Transverse colon (tissue), 4 donors: ENCODE measurements at places on chromosomes 6 and 20. TPM values are rescaled to one million over a fixed set of nuclear protein-coding genes. Genes with fewer than 3 reads are reported as not detected.

DNA sequence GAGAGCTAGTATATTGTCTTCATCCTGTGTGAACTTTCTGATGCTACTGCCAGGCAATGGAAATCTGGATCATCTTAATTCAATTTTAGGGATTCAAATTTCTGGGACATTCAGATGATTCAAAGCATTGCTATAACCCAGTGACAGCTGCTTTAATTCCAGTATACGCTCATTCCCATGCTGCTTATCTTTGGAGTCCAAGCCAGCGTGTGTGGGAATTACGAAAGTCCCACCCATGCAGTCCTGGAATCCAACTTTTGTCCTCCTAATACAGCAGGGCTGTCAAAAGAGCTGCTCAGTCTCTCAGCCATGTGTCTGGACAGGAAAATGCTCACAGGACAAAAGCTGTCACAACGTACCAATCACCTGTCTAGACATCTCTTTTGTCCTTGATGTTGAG is 219.8 kb downstream of the LAMA2 start:
- H3K4me3 ChIP-seq, result no peak overlapping the region
- no peaks in the 10 kb centered on the region for H3K4me1 ChIP-seq

- H3K4me1 ChIP-seq, result no peaks in the 10 kb centered on the region
- no peak overlapping the region for H3K27ac ChIP-seq
- H3K4me3 ChIP-seq, result no peak overlapping the region
- no peaks in the 10 kb centered on the region for H3K36me3 ChIP-seq
- H3K27me3 ChIP-seq, result peaks cover 11% of the 10 kb centered on the region
Measured at GRCh38 chr6:63764318-63764916, 128.8 kb downstream of the PHF3 start.

DNA sequence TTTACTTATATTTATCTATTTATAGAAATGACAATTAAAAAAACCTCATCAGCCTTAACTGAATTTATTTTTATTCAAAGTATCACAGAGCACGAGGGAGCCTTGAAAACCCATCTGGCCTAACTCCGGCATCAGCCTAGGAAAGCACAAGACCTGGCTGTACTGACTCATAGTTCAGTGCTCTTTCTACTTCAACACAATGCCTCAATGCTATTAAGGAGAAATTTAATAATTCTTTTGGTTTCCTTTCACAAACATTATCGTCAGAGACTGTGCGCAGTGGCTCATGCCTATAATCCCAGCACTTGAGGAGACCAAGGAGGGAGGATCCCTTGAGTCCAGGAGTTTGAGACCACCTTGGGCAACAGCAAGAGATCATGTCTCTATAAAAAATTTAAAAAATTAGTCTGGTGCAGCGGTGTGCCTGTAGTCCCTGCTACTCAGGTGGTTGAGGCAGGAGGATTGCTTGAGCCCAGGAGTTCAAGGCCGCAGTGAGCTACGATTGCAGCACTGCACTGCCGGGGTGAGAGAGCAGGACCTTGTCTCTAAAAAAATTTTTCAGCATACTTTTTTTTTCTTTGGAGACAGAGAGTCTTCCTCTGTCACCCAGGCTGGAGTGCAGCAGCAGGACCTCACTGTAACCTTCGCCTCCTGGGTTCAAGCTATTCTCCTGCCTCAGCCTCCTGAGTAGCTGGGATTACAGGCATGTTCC is 1.9 kb upstream of the SASH1 start:
- H3K36me3 ChIP-seq, result no peaks in the 10 kb centered on the region
- H3K27me3 ChIP-seq, result no peaks in the 10 kb centered on the region
- H3K27ac ChIP-seq, result no peak overlapping the region
- no peak overlapping the region for H3K4me3 ChIP-seq
- no peak for DNase-seq
- H3K4me1 ChIP-seq, result peaks cover 16% of the 10 kb centered on the region

GRCh38 chr6:28488916-28489365 is 26.7 kb downstream of the GPX6 start:
- DNase-seq, result no peak
- no peak overlapping the region for H3K27ac ChIP-seq
- H3K36me3 ChIP-seq, result no peaks in the 10 kb centered on the region
- H3K4me3 ChIP-seq, result no peak overlapping the region
- H3K4me1 ChIP-seq, result peaks cover 7% of the 10 kb centered on the region
- peaks cover 74% of the 10 kb centered on the region for H3K27me3 ChIP-seq

DNA sequence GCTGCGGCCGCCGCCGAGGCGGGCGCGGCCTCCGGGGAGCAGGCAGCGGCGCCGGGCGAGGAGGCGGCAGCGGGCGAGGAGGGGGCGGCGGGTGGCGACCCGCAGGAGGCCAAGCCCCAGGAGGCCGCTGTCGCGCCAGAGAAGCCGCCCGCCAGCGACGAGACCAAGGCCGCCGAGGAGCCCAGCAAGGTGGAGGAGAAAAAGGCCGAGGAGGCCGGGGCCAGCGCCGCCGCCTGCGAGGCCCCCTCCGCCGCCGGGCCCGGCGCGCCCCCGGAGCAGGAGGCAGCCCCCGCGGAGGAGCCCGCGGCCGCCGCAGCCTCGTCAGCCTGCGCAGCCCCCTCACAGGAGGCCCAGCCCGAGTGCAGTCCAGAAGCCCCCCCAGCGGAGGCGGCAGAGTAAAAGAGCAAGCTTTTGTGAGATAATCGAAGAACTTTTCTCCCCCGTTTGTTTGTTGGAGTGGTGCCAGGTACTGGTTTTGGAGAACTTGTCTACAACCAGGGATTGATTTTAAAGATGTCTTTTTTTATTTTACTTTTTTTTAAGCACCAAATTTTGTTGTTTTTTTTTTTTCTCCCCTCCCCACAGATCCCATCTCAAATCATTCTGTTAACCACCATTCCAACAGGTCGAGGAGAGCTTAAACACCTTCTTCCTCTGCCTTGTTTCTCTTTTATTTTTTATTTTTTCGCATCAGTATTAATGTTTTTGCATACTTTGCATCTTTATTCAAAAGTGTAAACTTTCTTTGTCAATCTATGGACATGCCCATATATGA is 3.2 kb downstream of the MARCKS start:
- peaks cover 19% of the 10 kb centered on the region for H3K4me1 ChIP-seq
- H3K27ac ChIP-seq, result peak overlapping the region; percentile 97
- peak overlapping the region; percentile 75 for H3K4me3 ChIP-seq
- H3K36me3 ChIP-seq, result no peaks in the 10 kb centered on the region
- peak; percentile 28 for DNase-seq

DNA sequence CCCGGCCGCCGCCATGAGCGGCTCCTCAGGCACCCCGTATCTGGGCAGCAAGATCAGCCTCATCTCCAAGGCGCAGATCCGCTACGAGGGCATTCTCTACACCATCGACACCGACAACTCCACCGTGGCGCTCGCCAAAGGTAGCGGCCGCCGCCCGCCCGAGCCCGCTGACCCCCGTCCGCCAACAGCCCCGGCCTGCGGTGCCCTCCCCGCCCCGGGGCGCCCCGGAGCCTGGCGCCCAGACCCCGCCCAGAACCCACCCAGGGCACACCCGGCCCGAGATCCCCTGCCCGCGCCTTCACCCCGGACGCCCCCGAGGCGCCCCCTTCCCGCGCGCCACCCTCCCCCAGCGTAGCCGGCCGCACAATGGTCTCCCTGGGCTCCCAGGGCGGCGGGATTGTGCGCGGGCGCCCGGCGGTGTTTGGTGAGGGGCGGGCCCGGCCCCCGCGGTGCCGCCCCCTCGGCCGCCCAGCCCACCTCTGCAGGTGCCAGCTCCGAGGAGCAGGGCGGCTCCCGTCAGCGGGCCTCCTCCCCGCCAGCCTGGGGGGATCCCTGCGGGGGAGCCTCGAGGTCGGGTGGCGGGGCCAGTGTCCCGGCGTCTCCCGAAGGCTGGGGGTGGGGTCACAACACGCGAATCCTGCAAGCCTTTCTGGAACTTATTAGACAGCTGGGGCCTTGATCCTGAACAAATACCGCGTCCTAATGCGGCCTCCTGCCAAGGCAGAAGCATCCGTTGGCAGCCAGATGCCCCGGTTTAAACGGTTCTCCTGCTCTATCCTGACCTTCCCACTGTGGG is 577 bp downstream of the LSM14B start:
- DNase-seq, result peak; percentile 64
- H3K4me1 ChIP-seq, result peaks cover 25% of the 10 kb centered on the region
- peak overlapping the region; percentile 91 for H3K27ac ChIP-seq
- H3K27me3 ChIP-seq, result no peaks in the 10 kb centered on the region

- H3K27ac ChIP-seq, result no peak overlapping the region
- H3K27me3 ChIP-seq, result no peaks in the 10 kb centered on the region
- DNase-seq, result no peak
- no peaks in the 10 kb centered on the region for H3K4me1 ChIP-seq
- no peak overlapping the region for H3K4me3 ChIP-seq
- H3K36me3 ChIP-seq, result no peaks in the 10 kb centered on the region
Measured at GRCh38 chr6:46773201-46773855, 19.9 kb upstream of the MEP1A start.

CDH26 gene
- total RNA-seq, result 1.9 TPM

DNA sequence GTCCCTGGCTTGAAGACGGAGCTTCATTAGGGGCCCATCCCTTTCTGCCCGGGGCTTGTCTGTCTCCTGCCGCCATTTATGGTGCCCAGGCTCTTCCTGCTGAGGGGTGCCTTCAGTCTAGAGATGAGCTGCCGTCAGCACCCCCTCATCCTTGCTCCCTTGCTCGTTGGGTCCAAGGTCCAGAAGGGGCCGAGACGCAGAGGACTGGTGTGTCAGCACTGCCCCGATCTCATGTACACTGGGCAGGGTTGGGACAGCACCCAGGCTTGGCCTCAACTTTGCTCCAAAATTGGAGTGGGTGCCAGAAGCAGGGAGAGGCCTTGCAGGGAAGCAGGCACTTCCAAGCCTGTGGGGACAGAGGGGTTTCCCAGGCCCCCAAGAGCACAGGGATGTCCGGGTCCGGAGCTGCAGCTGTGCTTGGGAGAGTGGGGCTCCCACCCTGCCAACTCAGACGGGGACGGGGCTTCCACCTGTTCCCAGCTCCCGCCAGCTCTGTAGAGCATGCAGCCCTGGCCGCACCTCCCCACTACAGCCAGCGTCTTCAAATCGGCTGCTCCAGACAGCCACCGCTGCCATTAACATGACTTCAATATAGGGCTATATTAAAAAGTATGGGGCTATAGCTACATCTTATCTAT is 488.8 kb downstream of the TENT5A start:
- DNase-seq, result no peak
- H3K4me3 ChIP-seq, result no peak overlapping the region

DNA sequence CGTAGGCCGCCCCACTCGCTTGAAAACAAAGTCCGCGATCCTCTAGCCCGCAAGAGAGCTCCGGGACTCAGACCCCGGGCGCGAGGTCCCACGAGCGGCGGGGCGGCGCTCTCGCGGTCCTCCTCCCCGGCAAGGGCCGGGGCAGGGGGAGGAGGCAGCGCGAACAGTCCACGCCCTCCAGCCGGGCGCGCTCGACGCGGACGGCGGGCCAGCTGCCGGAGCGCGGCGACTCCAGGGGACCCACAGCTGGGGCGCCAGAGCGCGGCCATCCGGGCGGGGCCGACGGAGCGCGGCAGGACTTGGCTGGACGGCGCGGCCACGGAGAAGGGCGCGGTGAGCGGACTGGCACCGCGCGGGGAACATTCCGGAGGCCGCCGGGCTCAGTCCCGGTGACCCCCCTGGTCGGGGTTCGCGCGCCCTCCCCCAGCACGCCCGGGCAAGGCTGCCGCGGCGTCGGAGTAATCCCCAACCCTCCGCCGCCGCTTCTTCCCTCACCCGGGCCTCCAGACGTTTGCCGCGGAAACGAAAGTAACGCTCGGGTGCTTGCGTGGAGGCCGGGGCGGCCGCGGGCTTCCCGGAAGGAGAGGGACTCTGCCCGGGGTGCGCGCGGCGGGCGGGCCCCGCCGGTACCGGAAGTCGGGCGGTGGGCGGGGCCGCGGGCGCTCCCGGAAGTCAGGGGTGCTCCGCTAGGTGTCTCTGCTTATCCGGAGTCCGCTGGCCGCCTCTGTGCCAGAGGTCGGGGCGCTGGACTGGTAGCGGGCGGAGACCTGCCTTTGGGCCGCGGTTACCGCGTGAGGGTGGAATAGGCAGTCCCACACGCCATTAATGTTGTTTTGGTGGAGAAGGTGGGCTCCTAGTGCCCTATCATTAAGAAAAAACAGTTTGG is at the start of gene RIPK1:
TSS of gene RIPK1 (plus strand) at position 166 of the 886 bp plus-strand sequence. CDS start 8,330 bp downstream, outside the sequence.
- peak within 1 kb of the TSS; percentile 89 for H3K4me3 ChIP-seq
- H3K27me3 ChIP-seq, result no peaks in the 10 kb centered on the region
- H3K27ac ChIP-seq, result peak within 1 kb of the TSS; percentile 100
- DNase-seq, result peak; percentile 97

SLC22A23 gene
- total RNA-seq, result 96.1 TPM

- no peaks in the 10 kb centered on the region for H3K36me3 ChIP-seq
- no peak overlapping the region for H3K27ac ChIP-seq
- no peak overlapping the region for H3K4me3 ChIP-seq
- H3K27me3 ChIP-seq, result peaks cover 3% of the 10 kb centered on the region
Measured at GRCh38 chr6:29466241-29466640, 9.3 kb downstream of the OR2H1 start.

HLA-DQB2 gene
- total RNA-seq, result not detected

ADGRF1 gene
- 0.64 TPM for total RNA-seq

ACAT2 gene
- total RNA-seq, result 8.2 TPM

DNA sequence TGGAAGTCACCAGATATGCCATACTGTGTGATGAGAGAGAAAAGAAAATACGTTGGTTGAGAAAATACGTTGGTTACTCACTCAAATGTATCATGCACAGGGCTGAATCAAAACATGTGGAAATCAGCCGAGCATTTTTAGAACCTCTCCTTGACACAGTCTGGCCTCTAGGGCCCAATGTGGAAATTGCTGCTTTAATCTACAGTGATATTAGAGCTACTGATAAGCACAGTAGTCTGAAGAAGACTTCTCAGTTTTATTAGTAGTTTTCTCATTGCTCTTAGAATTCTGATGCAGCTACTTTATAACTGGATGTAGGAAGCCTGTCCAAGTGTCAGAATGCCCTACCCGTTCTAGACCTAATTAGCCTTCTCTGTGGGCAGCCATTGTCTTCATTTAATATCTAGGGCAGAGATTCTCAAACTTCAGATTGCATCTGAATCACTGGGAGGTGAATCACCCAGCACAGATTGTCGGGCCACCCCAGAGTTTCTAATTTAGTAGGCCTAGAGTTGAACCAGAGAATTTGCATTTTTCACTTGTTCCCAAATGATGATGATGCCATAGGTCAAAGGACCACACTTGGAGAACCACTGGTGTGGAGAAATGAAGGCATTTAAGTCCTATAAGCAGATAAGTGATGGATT is 229.1 kb downstream of the PLCB1 start:
- H3K27me3 ChIP-seq, result no peaks in the 10 kb centered on the region
- H3K4me3 ChIP-seq, result no peak overlapping the region
- no peak for DNase-seq
- no peaks in the 10 kb centered on the region for H3K4me1 ChIP-seq

SNAP25 gene
- 1.4 TPM for total RNA-seq
